Esophagus mucosa (tissue), 1 donor: ENCODE measurements at places on chromosomes 12 and 14. TPM values are rescaled to one million over a fixed set of nuclear protein-coding genes. Genes with fewer than 3 reads are reported as not detected.

GRCh38 chr14:90781344-90781761 is 34.9 kb downstream of the TTC7B start:
- ATAC-seq: peak; percentile 60

DNA sequence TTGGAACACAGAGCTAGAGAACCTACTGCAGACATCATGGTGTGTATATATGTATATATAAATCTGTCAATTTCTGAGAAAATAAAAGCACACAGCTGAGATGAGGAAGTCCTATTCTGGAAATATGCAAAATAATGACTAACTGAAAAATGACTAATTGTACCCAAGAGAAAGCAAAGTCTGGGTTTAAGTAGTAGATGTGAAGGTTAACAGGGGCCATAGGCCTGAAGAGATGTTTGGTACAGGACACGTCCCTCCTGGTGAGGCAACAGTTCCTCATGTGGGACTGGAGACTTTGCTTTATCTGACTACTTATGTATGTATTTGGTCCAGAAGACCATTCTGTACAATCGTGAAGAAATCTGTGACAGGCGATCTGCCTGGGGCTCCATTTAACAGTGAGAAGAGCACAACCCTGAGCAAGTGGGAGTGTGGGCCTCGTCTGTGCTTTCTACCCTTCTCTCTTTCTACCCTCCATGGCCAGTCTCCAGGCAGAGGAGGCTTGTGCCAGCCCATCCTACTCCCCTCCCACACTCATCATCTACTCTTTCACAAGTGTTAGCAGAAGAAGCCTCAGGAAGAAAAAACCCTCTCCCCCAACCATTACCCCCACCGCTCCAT is 67.5 kb downstream of the SLC41A2 start:
- ATAC-seq: no peak

DNA sequence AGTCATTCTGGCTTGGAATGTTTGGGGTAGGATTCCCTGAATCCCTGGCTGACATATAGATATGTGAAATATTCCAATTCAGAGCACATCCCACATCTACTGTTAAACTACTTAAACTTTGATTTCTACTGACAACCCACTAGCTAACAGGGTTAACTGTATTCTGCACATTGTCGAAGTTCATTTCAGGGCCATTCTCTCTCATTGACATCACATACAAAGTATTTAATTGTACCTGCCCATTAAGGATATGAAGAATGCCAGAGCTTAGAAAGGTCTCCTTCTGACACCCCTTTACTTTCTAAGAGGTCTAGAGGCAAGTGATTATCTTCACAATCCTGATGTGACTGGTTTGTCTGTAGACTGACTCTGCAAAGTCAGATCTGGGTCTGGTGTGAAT is 2.8 kb upstream of the DCN start:
- ATAC-seq: no peak

Gene TMEM132D
- total RNA-seq: not detected

GRCh38 chr14:52895000-52895399 is 55.9 kb downstream of the FERMT2 start:
- no peak for ATAC-seq

Gene FAM181A
- not detected for total RNA-seq

DNA sequence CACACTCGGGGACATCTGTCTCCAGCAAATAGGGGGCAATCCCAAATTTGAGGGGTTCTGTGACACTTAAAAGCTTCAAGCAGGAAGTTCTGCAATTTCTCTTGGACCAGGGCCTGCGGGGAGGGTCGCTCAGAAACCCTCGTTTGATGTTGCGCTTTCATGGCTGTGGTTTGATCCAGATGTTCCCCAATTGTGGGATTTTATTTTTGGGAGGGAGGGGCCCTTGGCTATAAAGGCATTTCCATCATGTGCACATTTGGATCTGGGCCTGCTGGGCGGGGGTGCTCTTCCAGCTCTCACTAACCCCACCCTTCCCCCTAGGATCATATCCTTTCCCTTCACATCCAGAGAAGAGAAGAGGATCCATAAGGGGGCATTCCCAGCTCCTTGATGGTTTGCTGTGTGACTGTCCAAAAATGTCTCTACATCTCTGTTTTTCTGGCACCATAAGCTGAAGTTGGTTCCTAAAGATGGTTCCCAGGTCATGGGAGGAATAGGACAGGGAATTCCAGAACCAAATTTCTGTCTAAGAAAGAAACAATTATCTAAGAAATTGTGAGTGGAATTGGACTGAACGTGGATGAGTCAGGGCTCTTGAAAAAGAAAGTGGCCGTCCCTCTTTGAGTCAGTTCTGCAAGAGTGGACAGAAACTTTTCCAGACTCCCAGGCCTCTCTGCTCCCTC is 47.2 kb downstream of the SMUG1 start:
- no peak for ATAC-seq

DNA sequence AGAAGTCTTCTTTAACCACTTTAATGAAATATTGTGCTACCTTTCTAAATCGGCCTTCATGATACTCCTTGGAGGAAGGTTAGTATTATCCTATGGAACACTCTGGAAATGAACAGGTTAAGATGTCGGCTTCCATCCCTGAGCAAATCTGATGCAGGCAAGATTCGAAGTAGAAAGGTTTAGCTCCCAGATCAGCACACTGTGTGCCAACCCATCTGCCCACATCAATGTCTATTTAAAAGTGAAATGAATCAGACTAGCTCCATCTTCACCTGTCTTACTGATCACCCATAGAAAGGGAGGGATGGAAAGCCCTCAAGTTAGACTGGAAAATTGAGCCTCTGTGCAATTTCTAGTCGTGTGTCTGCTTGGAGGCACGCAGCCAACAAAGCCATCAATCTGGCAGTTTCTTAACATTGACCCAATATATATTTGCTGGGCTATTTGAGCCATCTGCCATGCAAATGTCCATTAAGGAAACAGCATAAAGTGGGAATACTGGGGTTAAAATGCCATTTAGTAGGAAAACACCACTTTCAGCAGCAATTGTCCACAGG is 506.1 kb downstream of the RMST start:
- no peak for ATAC-seq

Gene KRT72
- not detected for total RNA-seq

- ATAC-seq: no peak
Measured at GRCh38 chr14:75570797-75571196, 7.6 kb upstream of the FLVCR2 start.

DNA sequence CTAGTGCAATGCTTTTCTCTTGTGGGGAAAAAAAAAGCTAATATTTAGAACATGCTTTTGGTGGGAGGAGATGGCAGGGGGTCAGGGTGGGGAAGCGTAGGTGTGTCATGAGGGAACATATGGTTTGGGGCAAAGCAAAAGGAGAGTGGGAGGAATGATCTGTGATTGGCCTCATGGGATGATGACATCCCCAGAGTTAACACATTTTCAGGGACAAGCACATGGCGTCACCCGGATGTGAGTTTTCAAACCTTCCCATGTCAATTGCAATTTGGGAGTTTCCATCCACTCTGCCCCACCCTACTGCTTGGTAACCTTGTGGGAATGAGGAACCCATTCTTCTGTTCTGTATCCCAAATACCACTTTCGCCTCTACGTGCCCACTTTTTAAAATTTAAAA is 164.2 kb downstream of the SSPN start:
- ATAC-seq: no peak

DNA sequence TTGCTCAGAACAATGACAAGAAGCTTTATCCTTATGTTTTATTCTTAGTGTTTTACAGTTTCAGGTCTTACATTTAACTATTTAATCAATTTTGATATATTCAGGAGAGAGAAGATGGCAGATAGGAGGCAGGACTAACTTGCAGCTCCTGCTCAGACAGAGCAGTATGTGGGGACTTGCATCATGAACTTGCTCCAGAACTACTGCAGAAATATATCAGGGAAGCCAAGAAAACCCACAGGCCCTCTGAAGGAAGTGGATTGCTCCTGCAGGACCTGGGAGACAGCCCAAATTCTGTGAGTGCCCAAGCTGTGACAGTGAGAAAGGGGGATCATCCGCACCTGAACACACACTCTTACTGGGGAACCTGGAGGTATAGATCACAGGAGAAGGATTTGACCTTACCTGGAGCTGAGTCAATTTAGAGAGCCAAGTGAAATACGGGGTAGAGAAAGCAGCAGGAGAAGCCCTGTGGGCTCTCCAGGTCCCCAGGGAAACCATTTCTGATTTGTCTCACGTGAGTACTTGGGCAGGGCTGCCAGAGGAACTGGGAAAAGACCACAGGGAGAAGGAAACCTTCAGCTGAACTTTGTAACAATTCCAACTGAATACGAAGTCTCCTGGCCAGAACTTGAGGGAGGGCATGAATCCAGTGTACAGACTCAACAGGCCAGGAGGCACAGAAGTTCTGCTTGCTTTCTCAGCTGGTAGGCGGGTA is 28.9 kb upstream of the TSPAN8 start:
- no peak for ATAC-seq

Gene GARIN6
- not detected for total RNA-seq

GRCh38 chr14:98293576-98293975 is 978.4 kb downstream of the BCL11B start:
- peak; percentile 55 for ATAC-seq

DNA sequence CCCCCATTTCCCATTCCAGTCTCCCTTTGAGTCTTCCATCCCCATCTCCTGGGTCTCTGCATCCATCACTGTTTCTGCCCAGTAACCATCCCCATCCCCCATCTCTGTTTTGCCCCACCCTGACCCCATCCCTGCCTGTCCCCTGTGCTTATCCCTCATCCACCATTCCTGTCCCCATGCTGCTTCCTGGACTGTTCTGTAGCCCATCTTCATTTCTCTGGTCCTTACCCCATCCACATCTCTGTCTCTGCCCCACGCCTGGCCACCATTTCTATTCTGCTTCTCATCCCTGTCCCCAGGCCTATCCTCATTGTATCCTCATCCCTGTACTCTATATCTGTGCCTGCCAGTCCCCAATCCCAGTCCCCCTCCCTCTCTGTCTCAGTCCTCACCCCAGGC is 4.2 kb downstream of the NXPH4 start:
- no peak for ATAC-seq

Gene FAM222A
- total RNA-seq: 5.4 TPM

GRCh38 chr12:34601689-34602088 is 579.4 kb downstream of the ALG10 start:
- no peak for ATAC-seq

- ATAC-seq: no peak
Measured at GRCh38 chr12:98274430-98275130, 240.8 kb upstream of the TMPO start.

DNA sequence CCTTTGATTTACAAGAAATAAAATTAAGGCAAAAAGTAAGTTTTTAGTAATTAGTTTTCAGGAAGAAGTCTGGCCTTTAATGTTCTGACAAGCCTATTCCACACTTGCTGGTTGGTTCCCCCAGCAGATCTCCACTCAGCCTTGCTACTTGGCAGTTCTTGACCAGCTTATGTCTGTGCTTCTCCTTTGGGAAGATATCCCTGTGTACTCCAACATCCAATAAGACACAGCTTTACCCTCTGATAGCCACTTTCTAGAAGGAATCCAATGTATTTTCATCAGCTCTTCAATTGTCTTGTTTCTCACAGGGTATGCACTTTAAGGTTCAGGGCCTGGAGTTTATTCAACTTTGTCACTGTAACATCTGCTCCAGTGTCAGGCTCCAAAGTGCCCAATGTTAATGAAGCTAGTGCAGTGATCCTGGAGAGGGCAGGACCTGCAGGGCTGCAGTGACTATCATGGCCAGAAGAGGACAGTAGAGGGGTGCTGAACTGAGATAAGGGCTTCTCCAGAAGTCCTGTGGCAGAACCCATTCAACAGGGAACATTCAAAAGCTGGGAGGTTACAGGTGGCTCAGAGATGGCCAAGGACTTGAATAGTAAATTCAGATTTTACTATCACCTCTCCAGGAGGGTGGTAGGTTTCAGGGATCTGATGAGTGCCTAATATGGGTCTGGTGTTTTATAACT is 22.9 kb downstream of the JKAMP start:
- peak; percentile 82 for ATAC-seq

Gene PELI2
- 1.8 TPM for total RNA-seq
